ENCODE measurements at places on chromosomes 16 and 17. TPM values are rescaled to one million over a fixed set of nuclear protein-coding genes. Genes with fewer than 3 reads are reported as not detected.

Gene TLCD2
- total RNA-seq, result 13.2 TPM

Gene KCTD19
- total RNA-seq, result not detected

Gene CD300LG
- not detected for total RNA-seq

Gene KCNJ16
- total RNA-seq, result not detected

Gene TBC1D28
- total RNA-seq, result not detected

Gene MARCHF10
- not detected for total RNA-seq

Gene NAGLU
- 60.7 TPM for total RNA-seq

Gene PRR35
- total RNA-seq, result not detected

All from pericardium fibroblast (primary cell).